ENCODE measurements at places on chromosomes 2 and 18.

DNA sequence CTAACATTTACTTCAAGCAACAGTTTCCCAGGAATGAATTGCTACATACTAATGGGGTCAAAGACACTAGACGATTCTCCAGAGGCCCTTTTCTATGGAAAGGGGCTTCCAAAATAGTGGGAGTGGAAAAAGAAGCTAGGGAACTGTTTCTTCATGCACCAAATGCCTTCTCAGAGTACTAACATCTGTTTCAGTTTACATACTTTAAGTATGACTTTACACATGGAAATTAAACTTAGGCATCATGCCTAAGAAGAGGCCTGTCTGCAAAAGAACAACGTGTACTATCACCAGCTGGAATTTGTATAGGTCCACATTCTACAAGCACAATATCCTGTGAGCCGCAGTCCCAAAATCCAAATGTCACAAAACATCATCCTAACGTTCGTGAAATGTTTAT is 29.4 kb upstream of the WDR75 start:
- no peak for DNase-seq

GRCh38 chr2:3195641-3196476 is 181.8 kb downstream of the EIPR1 start:
- DNase-seq = no peak

GRCh38 chr2:44184106-44184505 is 15.4 kb downstream of the PPM1B start:
- no peak for DNase-seq

- no peak for DNase-seq
These were observed 34.6 kb upstream of the TBR1 start for GRCh38 chr2:161381546-161381945.

GRCh38 chr2:96142217-96143113 is 2.8 kb downstream of the DUSP2 start:
- DNase-seq = peak; percentile 89

DNA sequence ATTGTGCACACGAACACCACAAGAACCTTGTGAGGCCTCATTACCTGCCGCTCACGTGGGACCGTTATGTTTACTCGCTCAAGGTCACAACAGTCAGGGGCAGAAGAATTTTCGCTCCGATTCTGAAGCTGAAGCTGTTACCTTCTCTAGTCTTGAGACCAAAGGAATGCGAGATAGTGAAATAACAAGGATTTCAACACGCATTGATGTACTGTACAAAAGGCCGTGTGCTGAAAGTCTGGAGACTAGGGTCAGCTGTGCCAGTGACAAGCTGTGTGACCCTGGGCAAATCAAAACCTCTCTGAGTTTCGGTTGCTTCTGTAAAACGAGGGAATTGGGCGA is 583 bp downstream of the NEMP2 start:
- DNase-seq = peak; percentile 82

DNA sequence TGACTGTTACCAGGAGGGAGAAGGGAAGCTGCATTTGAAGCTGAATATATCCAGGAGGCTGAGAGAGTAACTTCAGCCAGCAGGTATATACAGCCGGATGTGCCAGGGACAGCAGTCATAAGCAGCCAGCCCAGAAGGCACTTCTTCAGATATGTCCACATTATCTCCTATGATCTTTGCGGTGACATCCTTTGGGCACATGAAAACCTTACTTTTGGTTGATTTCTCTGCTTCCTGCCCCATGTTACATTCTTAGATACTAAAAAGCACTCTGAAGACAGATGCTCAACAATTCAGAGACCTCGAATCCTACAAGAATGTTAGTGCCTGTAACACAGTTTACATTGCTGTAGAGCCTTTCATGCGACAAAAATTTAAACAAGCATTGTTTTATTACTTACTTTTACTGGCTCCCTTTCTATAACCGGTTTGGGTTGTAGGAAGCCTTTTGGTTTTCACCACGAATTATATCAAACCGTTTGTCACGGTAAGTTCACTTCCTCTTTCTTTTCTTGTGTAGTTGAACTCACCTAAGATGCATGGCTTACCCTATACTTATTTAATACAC is 50.3 kb upstream of the TLK1 start:
- DNase-seq = peak; percentile 71
